A549 treated with Hydrocortisone at 1 μM for 4 hours (cell line): ENCODE measurements at places on chromosomes 11 and 22. TPM values are rescaled to one million over a fixed set of nuclear protein-coding genes. Genes with fewer than 3 reads are reported as not detected.

The PDXP gene
- 12.8 to 17.5 TPM (median 16.2 TPM) in 5 replicates for total RNA-seq

The A4GALT gene
- total RNA-seq = 18.1 to 27.6 TPM (median 23.4 TPM) in 5 replicates

The GGT1 gene
- 94.2 to 106 TPM (median 96.3 TPM) in 5 replicates for total RNA-seq

The ANO9 gene
- 0.75 to 1.4 TPM (median 0.89 TPM) in 5 replicates for total RNA-seq

The RAG2 gene
- total RNA-seq = not detected in 5 replicates

The EHF gene
- 0.76 to 1.7 TPM (median 0.90 TPM) in 5 replicates for total RNA-seq

The FGF3 gene
- not detected in 5 replicates for total RNA-seq

The KBTBD3 gene
- 0.74 to 1.6 TPM (median 1.4 TPM) in 5 replicates for total RNA-seq

The C11orf65 gene
- total RNA-seq = 0.16 to 0.60 TPM (median 0.21 TPM) in 5 replicates

The MLC1 gene
- 0.02 TPM in 1 of 5 replicates, not detected in the others for total RNA-seq

The APOA5 gene
- not detected in 5 replicates for total RNA-seq

The OR5A1 gene
- not detected in 5 replicates for total RNA-seq

The PDGFD gene
- 5.9 to 8.6 TPM (median 7.2 TPM) in 5 replicates for total RNA-seq

The ST14 gene
- 0.05 to 0.15 TPM (median 0.08 TPM) in 5 replicates for total RNA-seq

The NOX4 gene
- total RNA-seq = not detected in 5 replicates

The TMPRSS6 gene
- 0.05 to 0.17 TPM in 2 of 5 replicates, not detected in the others for total RNA-seq

The C22orf39 gene
- total RNA-seq = 11.9 to 15.2 TPM (median 14.5 TPM) in 5 replicates

The JAML gene
- total RNA-seq = not detected in 5 replicates

The SLC1A2 gene
- total RNA-seq = 0.01 to 0.14 TPM (median 0.06 TPM) in 5 replicates

The BDNF gene
- 7.6 to 10.1 TPM (median 8.9 TPM) in 5 replicates for total RNA-seq
